AG20443 (cell line): ENCODE measurements at places on chromosomes 5 and 9.

- peak; percentile 20 for DNase-seq
Measured at GRCh38 chr5:172235132-172235780, 41.3 kb downstream of the EFCAB9 start.

DNA sequence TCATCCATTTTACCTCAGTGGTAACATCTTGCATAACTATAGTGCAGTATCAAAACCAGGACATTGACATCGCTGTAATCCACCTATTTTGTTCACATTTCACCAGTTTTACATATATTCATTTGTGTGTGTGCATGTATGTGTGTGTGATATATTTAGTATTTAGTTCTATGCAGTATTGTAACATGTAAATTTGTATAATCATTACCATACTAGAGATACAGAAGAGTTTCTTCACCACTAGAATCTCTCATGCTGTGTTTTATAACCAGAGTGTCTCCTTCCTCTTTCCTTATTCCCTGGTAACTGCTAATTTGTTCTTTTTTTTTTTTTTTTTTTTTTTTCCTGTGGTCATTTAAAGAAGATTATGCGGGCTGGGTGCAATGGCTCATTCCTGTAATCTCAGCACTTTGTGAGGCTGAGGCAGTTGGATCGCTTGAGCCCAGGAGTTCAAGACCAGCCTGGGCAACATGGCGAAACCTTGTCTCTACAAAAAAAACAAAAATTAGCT, 11.0 kb downstream of the RASA1 start:
- no peak for DNase-seq

- DNase-seq, result peak; percentile 91
Measured at GRCh38 chr5:5270958-5271785, 131.0 kb downstream of the ADAMTS16 start.

GRCh38 chr9:116627433-116627832, 59.7 kb upstream of the TRIM32 start:
- DNase-seq, result no peak

DNA sequence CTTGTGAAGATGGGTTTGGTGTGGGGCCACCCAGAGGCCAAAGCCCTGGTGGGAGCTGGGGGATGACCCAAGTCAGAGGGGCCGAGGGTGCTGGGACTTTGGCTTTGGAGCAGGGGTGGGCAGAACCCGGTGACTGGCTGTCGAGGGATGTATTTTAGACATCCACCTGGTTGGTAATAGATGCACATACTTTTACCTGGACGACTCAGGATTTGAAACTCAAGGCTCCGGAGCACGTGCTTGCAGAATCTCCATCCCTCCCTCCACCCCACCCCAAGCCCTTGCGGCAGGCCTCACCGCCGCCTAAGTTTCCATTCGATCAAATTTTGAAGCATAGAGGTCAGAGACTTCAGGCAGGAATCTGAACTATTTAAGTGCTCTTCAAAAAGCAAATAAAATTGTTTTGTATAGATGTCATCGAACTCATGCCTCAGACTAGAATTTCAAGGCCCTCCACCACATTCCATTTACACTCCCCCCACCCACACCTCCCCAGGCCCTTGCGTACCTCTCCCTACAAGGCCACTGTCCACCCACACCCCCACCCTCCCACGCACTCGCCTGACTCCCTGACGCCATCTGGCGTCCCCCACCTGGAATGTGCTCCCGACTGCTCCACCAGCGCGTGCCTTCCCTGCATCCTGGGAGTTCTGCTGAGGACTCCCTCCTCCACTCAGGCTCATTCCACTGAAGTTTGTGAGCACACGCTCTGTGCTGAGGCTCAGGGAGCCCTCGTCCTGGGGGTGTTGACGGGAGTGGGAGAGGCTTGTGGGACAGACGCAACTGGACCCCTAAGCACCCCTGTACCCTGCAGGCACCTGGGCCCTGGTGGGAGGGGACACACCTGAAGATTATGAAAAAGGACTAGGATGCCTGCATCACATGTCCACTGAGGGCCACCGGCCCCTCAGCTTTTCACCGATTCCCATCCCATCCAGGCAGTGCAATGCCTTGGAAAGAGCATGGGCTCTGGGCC, 56.4 kb upstream of the RPL26L1 start:
- peak; percentile 85 for DNase-seq

DNA sequence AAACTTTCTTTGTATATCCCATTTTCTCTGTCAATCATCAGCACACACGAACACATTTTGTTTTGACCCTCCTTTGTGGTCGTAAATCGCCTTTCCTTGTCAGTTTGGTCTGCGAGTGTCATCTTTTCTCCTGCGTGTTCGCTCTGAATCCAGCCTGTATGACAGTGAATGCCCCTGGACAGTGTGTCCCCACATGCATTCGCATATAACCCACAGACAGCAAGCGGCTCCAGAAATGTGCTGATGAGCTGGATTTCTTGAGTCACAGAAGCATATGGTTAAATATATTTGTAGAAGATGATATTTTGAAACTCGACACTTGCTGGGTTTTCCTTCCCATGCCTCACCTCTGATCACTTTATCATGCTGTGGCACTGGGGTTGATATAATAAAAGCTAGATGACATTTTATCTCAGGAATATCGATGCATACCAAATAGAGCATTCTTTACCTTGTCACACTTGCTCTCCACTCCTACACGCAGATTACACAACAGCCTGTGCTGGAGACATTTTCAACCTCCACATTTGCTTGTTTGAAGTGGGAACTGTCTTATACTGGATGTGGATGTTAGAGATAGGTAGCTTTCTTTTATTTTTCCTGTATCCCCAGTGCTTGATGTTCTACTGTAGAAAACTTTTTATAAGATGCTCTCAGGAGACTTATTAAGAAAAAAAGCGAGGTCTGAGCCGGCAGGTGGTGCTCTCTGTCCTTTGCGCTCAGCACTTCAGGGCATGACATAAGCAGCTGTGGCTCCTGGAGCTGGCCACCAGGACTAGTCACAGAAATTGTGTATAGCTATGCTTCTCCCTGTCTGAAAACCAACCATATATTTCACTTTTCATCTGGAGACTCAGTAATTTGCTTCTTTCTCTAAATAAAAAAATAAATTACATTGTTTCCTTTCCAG, 215.1 kb downstream of the SH3GL2 start:
- no peak for DNase-seq

DNA sequence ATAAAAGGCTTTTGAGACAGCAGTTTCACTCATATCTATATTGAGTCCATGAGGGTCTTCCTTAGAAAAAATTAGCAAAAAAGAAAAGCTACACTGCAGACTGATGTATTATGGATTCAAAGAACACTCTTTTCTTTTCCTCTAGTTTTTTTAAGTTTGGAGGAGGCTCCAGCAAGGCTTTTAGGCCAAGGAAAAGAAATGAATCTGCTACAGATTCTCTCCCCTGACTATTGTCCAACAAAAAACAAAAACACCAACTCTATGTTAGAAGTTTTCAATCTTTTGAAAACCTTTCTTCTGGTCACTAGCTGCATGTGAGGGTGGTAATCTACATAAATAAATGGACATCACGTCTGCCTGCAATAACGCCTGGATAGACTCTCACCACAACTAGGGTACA, 310.4 kb downstream of the ARL15 start:
- no peak for DNase-seq

DNA sequence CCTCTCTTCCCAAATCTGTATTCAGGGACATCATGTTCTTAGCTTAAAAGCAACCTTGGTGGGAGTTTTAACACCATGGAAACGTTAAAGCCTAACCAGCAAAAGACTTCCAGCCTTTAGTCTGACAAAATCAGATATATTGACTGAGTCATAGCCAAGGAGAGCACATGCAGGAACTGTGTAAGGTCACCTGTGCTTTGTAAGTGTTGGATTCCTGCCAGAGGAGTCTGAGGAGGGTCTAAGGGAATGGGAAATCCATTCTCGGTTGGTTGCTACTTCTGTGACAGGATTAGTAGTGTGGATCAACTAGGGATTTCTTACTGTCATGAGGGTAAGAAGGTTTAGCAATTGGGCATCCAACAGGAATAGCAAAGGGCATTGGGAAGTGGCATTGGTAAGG, 142.0 kb upstream of the CHD1 start:
- no peak for DNase-seq

DNA sequence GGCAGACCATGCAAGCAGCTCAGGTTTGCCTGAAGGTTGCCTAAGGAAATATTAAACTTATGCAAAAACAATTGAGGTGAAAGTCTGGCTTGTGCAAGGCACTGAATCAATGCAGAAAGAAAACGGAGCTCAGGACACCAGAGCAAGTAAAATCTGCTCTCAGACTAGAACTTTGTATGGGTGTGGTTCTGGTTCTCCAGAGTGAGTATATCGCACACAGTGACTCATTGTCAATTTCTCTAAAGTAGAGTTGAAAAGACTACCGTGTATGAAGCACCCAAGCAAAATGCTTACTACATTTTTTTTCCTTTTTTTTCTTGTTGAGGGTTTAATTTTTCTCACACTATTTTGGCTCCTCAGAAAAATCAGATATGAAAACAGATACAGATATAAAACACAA, 650.3 kb upstream of the CDH10 start:
- DNase-seq, result no peak

DNA sequence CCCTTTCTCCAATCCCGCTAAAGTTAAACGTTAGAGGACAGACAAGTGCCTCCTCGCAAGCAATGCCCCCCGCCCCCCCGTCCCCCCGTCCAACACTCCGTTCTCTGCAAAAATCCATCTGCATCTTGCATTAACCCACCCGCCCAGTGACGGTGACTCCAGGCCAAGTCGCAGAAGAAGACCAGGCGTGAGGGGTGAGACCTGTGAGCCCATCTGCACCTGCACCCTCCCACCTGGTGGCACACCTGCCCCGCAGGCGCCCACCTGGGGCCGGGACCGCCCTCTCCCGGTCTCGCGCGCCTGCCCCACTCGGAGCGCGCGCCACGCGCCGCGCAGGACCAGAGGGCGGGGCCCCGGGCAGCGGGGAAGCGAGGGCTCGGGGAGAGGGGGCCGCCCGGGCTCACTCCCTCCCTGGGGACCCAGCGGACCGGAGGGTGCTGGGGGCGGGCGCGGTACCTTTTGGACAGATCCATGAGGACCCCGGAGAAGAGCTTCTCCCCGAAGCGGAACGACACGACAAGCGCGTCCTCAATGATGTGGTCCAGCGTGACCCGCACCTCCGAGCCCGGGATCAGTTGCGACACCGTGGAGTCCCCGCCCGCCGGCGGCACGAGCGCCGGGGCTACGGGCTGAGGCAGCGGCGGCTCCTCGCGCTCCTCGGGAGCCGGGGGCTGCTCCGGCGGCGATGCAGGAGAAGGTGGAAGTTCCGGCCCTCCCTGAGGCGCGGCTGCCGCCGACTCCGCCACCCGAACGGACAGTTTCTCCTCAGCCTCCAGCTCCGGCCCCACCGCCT, 705 bp downstream of the PWWP2A start:
- DNase-seq, result peak; percentile 65

DNA sequence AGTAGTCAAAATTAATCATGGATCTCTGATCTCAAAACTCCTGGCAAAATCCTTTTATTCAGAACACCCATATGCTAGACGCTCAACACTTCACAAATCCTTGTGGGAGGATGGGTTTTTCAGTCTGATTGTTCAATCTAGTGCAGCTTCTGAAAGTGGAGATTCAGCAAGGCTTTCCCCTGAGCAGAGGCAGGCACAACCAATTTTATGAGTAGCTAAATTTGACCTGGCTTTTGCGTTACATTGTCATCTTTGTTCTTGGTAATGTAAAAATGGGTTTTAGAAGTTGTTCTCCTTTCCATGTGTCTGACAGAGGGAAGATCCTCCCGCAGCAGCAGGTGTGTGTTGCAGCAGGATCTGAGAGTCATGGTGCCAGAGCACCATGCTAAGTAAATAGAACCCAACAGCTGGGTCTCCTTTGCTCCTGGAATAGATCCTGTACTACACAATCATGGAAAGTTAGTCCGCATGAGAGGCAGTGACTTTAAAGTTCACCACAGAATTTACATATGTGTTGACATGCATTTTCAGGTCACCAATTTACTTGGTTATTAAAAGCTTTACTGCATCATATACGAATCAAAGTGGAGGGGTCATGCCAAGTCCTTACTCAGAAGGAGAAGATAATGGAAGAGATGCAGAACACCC, 70.1 kb upstream of the MEF2C start:
- no peak for DNase-seq

- DNase-seq, result no peak
Measured at GRCh38 chr5:34501016-34501415, 155.1 kb upstream of the RAI14 start.

DNA sequence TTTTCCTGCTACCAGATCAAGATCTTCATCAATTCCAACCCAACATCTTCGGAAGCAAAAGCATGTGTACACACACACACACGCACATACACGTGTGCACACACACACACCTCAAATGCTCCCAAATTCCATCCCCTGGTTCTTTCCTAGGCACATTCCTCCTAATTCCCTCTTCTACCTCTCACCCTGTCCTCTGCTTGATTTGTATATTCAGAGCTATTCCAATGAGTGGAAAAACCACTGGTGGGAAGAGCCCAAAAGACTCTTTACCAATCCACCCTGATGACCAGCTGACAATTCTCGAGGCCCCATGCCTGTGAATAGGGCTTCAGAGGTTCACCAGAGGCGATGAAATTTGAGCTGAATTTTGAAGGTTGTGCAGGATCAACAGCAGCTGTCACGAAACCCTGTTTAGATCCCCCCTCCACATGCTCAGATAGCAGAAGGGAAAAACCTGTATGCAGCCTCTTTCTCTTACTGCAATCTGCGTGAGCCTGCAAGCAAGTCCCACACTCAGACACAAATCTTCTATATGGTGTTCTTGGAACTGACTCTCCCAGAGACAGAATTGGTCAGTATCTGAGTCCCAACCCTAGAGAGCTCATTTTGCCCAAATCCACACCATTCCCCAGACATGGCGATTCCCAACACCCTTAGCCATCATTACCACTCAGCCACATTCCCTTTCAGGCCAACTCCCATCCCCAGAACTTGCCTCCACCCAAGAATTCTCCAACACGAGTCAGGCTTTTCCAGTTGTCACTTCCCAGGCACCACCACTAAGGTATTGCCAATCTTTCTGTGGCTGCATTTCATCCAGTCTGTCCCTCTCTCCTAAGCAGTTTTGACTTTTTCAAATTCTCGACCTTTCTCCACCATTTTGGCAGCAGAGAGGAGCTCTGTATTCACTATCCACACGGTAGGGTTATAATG, 4.3 kb upstream of the TRIO start:
- no peak for DNase-seq

DNA sequence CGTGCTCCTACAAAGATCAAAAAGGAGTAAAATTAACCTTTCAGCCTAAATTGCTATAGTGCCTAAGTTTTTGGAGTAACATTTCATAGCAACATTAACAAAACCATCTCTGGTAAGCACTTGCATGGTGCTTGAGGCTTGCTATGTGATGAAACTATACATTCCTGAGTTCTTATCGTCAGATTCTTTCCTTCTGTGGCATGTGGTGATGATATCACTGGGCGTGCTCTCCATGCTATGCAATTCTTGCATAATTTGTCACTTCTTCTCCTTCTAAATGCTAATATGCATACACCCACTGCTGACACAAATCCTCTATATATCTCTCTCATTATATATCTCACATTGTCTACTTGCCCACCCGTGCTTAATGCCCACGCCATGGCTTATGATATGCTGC, 2019.9 kb downstream of the MAT2B start:
- no peak for DNase-seq

GRCh38 chr5:67375606-67376005, 179.0 kb upstream of the CD180 start:
- DNase-seq, result no peak

- no peak for DNase-seq
Measured at GRCh38 chr5:112635276-112635675, 102.4 kb upstream of the APC start.

- no peak for DNase-seq
Measured at GRCh38 chr9:124386201-124386600, 29.0 kb downstream of the PSMB7 start.

- no peak for DNase-seq
Measured at GRCh38 chr9:134935701-134936345, 18.1 kb upstream of the FCN1 start.
